ENCODE measurements at places on chromosomes 7 and 10.

DNA sequence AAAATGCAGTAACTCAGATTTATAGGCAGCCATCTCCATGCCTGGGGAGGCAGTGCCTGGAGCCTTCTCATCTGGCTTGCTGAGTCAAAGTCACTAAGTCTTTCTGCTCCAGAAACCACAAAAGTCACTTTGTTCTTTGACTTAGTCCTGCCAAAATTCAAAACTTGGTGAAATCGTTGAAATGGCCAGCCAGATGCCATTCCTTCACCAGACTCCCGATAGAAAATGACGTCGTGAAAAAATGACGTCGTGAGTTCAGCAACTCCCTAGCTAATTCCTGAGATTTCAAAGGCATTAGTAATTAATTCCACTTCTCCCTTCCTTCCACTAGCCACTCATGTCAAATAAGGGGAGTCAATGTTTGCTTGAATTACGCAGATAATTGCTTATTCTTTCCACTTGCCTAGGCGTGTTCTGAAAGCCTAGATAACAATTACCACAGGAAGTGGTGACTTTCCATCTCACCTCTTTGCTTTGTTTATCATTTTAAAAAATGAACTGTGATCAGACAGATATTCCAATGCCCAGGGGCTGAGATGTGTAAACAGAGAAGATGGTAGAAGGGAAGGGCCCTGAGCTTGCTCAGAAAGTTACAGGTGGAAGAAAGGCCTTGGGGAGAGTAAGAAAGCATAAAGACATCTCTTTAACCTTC, 48.5 kb upstream of the OSBPL3 start:
- no peak for DNase-seq

DNA sequence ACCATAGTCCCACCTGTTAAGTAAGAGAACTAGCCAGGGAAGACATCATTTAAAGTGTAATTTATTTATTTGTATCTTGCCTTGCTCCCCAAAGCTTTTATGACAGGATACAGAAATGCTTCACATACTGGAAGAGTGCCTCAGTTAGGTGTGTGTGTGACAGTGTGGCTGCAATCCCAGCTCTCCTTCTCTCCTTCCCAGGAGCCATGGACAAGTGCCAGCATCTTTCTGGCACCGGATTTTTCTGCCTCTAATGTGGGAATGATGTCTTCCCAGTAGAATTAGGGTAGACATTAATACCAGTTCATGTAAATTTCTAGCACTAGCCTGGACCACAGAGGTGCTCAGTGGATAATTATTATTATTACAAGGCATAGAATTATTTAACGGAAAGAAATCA, 30.3 kb upstream of the ATXN7L1 start:
- no peak for DNase-seq

- no peak for DNase-seq
Measured at GRCh38 chr7:120990468-120991118, 2.1 kb downstream of the CPED1 start.

- no peak for DNase-seq
Measured at GRCh38 chr7:9600974-9601373, 1167.6 kb downstream of the NXPH1 start.

DNA sequence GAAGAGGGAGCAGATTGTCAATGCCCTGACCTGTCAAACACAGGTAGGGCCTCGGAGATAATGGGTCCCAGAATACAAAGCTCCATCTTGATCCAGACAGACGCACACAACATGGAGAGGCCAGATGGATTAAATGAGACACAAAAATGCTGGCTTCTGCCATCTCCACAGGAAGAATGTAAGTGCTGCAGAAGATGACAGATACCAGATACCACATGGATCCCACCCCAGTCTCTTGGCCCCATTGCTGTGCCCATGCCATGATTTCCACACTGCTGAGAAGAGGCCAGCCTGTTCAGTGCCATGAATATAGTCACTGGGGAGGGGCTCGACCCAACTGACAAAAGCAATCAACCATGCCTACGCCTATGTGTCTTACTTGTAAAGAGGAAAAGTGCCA, 487.9 kb downstream of the PARD3 start:
- DNase-seq: no peak

GRCh38 chr10:104650072-104650471, 9.0 kb downstream of the SORCS3 start:
- DNase-seq: no peak

GRCh38 chr10:78455811-78456210, 422.1 kb downstream of the RPS24 start:
- DNase-seq: no peak

DNA sequence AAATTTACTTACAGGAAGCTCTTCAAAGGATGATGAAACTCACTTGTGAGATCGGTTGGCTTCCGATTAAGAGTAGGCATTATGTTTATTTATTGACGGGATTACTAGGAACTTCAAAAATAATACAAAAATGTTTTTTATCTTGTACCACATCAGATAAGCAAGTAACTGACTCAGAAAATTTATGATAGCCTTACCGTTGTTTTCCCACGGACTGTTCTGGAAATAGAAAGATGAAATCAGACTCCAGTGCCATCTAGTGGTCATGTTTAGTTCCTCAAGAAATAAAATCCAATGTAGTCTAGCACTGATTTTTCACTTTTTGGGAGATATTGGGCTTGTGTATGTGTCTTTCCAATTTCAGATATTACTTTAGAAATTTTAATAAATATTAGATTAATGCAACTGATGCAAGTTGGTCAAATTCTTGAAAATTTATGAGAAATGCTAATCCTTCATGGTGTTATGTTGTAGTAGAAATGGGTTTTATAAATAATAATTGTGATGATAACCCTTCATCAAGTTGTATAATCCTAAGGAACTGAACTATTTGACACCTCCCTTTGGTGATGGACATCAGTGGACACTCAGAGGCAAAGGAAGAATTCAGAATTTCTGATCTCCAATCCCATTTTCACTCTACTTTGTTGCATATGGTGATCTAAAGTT, 168.8 kb downstream of the TMEM26 start:
- DNase-seq: no peak

DNA sequence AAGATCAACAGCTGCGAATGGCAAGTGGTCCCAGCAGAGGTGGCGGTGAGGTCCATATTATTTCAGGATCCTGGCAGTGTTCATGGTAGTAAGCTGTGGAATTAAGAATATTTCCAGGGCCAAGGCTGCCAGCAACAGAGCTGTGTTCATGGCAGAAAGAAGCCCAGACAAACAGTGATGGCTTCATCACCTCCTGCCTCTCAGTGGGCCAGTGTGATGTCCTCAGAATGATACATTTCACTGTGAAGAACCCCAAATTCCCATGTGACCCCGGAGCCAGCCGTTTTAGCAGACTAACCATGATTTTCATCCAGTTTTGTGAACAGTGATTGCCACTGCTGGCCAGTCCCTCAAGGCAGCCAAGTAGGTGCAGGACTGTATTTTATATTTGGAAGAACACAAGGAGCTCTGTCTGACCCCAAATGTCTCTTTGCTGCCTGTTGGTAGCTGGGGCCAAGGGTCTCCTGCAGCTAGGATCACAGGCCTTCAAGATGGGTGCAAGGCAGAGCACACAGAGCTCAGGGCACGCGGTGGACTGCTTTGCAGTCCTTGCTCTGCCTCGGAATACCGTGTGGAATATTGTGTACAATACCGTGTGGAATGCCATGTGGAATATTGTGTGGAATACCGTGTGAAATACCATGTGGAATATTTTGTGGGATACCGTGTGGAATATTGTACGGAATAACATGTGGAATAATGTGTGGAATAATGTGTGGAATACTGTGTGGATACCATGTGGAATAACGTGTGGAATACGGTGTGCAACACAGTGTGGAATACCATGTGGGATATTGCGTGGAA, 132.3 kb upstream of the CHST15 start:
- peak; percentile 73 for DNase-seq

- DNase-seq: no peak
Measured at GRCh38 chr10:43667317-43667731, 18.6 kb upstream of the ZNF32 start.

DNA sequence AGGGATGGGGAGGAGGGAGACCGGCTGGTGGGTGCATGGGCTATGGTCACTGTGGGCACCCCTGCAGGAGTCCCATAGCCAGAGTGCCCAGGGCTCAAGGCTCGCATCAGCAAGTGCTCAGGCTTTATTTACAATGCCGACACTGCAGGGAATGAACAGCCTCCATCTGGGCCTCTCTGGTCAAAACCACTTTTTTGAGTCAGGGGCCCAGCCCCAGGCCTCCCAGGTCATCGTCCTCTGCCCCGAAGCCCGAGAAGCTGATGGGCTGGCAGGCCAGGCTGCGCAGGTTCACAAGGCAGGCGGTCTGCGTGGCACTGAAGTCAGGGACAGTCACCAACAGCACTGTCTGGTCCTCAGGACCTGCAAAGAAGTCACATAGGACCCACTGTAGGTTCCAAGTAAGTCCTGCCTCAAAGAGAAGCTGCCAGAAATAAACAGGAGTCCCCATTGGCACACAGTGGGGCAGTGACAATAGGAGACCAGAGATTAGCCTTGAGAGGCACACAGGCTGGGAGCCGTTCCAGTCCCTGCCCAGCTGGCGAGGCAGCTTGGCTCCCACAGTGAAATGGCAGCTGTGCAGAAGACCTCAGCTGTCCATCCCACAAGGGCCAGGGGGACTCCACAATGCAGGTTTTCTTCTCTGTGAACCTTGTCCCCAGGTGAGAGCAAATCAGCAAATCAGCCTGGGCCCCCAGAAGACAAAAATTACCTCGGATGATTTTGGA, 8.6 kb downstream of the POLD2 start:
- no peak for DNase-seq

DNA sequence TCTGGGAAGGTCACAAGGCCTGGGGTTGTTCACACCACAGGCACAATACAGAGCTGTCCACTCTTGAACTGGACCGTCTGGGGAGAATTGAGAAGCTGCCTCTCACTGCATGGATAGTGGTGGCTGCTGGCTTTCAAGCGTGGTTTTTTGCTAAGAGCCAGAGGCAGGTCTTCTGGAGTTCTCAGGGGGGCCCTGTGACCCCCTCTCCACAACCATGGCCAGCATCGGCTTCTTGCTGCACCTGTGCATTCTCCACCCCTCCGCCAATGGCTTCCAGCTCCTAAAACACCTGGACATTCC, 140.3 kb downstream of the ADCY1 start:
- DNase-seq: no peak

All from stimulated activated effector memory CD8-positive, alpha-beta T cell treated with anti-CD3 and anti-CD28 coated beads, Interleukin-12 subunit alpha, Interleukin-12 subunit beta, amount 100 ng/mL, for 72 hours (primary cell).